ENCODE measurements at places on chromosomes 5 and 9.
A peak's percentile ranks its signal among the peaks of the same experiment; 100 is the strongest.

- no peak for DNase-seq
These were observed 114.7 kb downstream of the KIAA0825 start for GRCh38 chr5:94503677-94504076.

GRCh38 chr5:88870285-88870684 is 12.7 kb downstream of the MEF2C start:
- DNase-seq, result no peak

- no peak for DNase-seq
These were observed 8.6 kb downstream of the HAPLN1 start for GRCh38 chr5:83711982-83712601.

DNA sequence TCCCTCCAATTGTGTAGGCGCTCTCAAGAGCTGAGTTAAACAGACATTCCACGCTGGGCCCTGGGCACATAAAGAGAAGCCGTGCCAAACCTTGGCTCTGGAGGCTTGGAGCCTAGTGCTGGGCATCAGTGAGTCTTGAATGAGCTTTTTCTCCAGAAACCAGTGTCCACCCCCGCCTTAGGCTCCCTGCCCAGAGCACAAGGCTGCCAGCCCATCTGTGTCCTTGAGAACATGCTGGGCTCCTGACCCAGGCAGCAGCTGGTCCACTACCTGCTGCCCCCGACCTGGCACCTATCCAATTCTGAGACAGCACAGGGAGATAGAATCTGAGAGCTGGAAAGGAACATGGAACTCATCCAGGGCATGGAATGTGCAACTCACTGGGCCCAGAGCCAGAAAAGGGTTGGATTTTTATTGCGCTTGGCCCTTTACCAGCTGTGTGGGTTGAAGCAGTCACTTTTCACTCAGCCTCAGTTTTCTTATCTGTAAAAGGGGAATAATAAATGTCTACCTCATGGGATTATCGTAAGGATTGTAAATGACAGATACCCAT is 92.4 kb upstream of the CPLX2 start:
- no peak for DNase-seq

DNA sequence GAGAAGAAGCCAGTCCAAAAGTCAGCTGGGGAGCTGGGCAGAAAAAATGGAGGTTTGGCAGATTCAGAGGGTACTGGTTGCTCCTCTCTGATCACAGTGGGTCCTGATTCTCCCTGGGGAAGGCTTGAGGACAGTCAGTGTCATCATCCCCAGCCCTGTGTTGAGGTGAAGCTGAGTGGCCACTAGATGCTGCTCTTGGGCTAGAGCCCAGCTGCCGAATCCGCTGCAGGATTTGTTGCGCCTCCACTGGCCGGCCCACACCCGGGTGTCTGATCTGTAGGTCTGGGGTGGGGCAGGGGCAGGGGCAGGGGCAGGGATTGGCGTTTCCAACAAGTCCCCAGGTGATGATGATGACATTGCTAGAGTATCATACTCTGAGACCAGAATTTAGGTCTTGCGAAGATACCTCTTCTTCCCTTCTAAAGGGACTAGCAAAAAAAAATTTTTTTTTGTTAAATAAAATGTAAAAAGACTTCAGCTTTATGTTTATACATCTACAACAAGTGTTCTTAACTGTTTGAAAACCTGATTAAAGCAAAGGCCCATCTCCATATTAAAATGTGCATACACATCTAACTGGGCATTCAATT is 106.8 kb downstream of the PDE6A start:
- DNase-seq, result no peak

- DNase-seq, result no peak
These were observed 62.6 kb upstream of the DMAC1 start for GRCh38 chr9:7862170-7862569.

DNA sequence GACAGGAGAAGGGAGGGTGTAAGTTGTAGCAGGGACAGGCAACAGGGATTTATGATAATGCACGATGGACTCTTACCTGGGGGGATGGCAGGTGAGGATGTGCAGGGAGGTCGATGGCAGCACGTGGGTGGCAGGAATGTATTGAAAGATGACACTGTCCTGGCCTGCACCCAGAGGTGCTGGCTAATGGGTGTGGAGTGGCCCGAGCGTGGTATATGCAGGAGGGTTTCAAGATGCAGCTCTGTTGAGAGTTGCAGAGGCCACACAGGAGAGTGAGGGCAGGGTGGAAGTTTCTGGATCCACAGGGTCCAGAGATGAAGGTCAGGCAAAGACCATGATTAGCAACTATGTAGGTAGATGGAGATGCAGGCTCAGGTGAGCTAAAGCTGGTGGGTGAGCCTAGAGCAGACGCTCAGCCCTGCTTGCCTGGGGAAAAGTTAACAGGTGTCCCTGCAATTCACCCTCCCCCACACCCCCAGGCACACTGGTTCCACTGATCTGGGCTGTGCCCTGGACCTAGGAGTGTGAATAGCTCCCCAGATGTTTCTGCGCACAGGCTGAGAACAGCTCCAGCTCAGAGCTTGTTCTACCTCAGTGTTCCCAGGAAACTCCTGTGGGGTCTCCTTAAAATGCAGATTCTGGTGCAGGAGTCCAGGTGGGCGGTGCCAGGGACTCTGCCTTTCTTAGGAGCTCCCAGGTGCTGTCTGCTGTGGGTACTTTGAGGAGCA is 21.5 kb upstream of the S1PR3 start:
- no peak for DNase-seq

GRCh38 chr9:70412832-70413463 is 1.5 kb downstream of the KLF9 start:
- no peak for DNase-seq

- no peak for DNase-seq
These were observed 22.1 kb upstream of the LPCAT1 start for GRCh38 chr5:1545805-1546355.

- no peak for DNase-seq
These were observed 76.2 kb downstream of the GPR21 start for GRCh38 chr9:123109540-123110279.

DNA sequence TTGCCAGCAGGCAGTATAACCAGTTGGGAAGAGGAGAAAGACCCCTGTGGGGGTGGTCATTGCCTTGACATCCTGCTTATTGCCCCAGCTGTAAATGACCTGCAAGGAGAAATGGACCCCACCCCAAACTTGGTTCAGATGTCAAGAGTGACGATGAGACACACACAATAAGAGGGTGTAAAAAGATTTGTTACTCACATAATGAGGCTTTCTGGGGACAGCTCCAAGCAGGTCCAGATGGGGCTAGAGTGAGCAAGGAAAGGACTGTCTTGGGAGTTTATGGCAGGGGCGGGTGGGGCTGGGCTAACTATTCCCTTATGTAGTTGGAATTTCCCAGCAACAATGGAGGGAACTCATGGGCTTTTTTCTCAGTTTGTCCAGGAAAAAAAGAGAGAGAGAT is 24.1 kb downstream of the ZNF484 start:
- no peak for DNase-seq

DNA sequence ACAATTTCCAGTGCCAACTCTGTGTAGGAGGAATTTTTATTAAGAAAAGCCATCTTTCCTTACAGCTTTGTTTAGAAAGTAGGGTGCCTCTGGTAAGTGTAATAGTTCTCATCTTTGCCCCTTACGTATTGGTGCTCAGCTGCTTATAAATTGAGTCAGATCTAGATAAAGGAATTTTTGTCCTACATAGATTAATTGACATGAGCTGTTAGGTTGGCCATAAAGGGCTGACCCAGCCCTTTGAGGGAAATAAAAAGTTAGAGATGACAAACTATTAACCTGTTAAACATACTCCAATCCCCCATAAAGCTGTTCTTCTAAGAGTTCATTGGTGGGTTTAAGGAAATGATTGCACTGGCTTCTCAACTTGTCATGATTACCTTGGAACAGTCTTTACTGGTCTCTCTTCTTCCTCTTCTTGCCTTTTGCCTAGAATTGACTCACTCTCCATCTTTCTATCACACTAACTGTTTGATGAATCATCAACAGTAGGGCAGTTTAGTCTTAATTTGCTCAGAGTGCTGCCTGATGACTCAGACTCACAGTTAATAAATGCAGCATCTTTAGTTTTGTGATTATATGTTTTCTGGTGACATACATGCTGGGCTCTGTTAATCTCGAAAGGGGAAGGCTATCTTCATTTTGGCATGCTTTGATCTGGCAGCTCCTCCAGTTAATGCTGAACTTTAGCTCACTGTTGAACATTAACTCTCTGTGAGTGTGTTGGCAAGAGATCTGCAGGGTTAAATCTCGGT is 51.7 kb downstream of the ARHGAP26 start:
- no peak for DNase-seq

- no peak for DNase-seq
These were observed 1.8 kb downstream of the RALGDS start for GRCh38 chr9:133119103-133119845.

GRCh38 chr9:116360989-116361388 is 207.4 kb downstream of the PAPPA start:
- no peak for DNase-seq

- DNase-seq, result no peak
These were observed at the start of gene DAB2IP for GRCh38 chr9:121651295-121652020. DAB2IP (plus strand) TSS chr9:121651634; CDS start chr9:121651776, 142 bp downstream.

DNA sequence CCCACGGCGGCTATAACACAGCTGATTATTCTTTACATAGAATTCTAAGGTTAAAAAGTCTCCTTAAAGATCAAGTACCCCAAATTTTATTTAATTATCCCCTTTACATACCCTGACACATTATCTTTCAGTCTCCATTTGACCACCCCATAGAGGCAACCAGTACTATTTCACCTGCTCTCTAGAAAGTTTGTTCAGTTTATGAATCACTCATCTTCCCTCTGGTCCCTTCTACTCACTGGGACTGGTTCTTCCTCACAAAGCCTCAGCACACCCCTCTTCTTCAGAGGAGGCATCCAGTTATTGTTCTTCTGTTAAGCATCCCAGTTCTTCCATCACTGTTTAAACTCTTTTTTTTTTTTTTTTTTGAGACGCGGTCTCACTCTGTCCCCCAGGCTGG is 42.8 kb downstream of the PPP1R2B start:
- DNase-seq, result no peak

DNA sequence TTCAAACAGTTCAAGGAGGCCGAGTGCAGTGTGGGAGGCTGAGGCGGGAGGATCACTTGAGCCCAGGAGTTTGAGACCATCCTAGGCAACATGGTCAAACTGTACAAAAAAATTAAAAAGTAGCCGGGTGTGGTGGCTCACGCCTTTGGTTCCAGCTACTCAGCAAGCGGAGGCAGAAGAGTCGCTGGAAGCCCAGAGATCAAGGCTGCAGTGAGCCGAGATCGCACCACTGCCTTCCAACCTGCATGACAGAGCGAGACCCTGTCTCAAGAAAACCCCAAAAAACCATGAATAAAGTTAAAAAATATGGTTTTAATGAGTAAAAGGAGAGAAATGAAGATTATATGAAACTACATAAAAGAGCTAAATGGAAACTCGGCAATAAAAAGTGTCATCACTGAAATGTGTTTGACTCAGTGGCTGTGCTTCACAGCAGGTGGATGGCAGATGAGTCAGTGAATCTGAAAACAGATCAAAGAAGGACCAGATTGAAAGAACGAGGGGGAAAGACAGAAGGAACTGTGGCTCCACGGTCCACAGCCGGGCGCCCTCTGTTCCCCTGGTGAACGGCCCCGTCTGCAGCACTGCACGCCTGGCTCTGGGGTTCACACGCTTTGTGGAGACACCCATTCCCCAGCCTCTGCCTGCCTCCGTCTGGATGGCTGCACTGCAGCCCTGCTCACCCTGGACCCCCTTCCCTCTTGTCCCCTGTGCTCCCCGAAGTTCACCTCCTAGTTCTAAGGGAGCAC is 25.1 kb downstream of the EXD3 start:
- peak; percentile 14 for DNase-seq

DNA sequence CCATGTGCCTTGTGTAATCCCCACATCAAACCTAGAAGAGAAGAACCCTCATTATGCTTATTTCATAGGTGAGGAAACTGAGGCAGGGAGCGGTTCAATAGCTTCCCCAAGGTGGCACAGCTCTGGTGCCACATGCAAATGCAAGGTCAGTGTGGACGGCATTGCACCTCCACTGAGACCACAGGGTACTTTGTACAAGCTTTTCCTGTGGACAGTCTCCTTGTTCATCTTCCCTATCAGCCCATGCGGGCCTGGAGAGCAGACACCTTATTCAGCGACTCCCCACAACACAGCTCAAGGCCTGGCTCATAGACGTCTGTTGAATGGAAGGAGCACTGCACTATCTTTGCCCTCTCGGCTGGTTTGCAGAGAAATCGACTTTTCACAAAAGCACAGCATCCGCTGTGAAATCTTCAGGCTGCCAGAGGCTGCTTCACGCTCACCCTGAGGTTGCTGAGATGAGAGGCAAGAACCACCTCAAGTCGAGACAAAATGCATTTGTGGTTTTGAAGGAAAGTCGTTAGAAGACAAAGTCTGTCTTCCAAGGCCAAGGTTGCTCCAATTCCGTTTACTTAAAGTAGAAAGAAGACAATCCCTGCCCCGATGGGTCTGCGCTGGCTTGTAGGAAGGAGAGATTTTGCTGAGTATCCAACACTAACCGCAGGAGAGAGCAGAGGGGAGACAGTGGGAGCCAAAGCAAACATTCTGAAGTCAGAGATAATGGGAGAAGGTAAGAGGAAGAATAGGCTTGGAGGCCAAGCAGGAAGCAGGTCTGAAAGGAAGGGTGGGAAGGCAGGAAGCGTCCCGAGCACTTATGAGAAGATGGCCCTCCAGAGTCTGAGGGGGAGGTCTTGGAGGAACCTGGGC is 34.2 kb upstream of the STRBP start:
- no peak for DNase-seq

DNA sequence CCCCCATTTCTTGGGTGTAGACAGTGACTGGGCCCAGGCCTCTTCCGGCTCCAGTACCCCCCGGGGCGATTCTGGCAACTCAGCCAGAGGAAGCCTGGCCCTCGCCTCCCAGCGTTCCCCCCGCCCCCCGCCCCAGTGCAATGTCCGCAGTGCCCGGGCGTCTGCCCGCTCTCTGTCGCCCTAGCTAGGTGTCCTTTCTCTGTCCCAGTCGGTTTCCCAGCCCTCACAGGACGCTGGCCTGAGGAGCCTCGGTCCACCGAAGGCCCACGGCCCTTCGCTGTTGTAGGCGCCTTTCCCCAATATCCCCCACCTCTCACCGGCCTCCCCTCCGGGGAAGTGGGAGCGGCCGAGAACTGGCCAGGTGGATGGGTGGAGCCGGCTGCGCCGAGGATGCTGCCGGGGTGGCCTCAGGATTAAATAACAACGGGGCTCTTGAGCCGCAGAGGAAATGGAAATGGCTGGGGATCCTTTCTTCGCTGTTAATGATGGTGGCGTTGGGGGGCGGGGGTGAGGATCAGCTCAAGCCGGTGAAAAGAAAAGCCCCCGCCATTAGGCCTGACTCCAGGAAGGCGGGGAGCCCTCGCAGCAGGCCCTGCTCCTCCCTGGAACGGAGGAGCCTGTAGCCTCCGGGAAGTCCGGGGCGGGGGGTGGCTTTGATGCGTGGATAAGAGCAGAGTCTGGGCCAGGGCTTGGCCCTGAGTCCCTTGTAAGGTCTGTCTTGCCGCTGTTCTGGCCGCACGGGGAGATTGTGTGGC is 1.1 kb upstream of the SPRY4 start:
- no peak for DNase-seq

GRCh38 chr9:22389271-22389670 is 57.4 kb upstream of the DMRTA1 start:
- DNase-seq, result no peak

DNA sequence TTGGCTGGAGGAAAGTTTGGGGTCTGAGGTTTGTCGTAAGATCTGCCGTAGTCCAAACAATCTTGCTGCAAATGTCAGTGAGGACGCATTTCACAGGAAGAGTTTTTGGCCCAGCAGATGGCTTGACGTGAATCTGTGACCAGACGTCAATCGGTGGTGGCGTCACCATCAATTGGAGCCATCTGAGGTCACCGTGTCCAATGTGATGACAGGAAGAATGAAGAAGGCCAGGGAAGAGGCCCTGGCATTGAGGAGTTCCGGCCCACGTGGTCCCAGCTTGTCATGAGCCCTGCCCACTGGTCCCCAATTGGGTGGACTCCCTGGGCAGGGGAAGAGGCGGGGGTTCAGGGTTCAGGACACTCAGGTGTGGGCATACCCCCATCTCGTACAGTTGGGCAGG is 79.9 kb downstream of the OLFM1 start:
- no peak for DNase-seq

Data from stimulated activated CD4-positive, alpha-beta T cell treated with anti-CD3 and anti-CD28 coated beads, TNF-alpha, amount 100 ng/mL, for 24 hours (primary cell).